Left renal cortex interstitium (tissue), 4 donors: ENCODE measurements at places on chromosomes 12 and 14.

GRCh38 chr14:73771848-73772638, 57.9 kb upstream of the PNMA1 start:
- DNase-seq = no peak

DNA sequence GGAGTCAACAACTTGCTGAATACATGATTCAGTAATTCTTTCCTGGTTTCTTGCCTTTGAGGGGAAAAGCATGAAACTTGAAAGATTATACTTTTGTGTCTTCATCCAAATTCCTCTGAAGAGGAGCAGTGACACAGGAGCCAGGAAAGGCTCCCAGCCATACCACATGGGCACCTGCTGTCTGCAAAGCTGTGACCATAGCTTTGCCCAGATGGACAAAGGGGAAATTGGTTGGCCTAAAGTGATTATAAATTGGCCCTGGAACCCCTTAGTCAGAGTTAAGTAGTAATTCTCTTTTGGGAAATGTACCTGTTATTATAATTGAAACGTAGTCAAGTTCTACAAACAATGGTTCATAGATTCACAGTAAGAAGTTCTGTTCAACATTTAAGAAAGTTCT, 44.3 kb upstream of the DCN start:
- DNase-seq = no peak

- DNase-seq = no peak
Measured at GRCh38 chr12:132404951-132405741, 75.8 kb upstream of the GALNT9 start.

GRCh38 chr12:127293507-127294310, 973.3 kb upstream of the TMEM132C start:
- no peak for DNase-seq

- no peak for DNase-seq
Measured at GRCh38 chr12:96112733-96113132, 77.3 kb upstream of the LTA4H start.

DNA sequence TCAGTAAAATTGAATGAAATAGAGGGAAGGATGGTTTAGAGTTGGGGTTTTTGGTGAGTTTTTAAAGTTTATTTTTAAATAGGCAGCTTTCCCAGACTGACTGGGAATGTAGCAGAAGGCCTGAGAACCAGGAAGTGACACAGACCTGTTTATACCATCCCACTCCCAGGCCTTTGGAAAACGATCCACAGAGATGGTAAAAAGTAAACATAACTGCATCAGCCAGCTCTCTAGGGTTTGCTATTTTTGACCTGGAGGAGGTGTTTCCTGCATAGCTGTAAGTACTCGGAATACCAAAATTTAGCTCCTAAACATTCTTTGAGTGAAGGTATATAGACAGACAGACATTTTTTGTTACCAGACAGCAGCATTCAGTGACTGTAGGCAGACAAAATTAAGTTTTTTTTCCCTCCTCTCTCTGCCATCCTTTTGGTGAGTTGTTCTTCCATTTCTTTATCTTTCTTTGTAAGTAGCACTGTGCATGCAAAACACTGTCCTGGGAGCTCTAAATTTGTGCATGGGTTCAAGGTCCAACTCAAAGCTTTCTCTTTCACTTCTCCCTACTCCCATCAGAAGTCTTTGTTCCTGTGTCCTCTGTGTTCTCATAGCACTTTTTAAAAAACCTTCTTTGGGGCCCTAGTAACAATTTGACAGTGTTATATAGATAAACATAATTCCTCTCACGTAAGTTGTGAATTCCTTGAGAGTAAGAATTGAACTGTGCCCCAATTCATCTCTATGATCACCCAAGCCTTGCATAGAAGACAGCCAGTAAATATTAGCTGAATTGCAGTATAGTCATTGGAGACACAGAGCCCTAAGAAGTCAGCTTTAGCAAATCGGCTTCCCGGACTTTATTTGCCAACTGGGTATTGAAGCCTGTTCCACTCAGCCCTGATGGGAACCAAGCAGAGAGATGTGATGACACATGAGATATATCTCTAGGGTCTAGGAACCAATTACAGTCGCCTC, 37.4 kb downstream of the SUSD6 start:
- DNase-seq = no peak

DNA sequence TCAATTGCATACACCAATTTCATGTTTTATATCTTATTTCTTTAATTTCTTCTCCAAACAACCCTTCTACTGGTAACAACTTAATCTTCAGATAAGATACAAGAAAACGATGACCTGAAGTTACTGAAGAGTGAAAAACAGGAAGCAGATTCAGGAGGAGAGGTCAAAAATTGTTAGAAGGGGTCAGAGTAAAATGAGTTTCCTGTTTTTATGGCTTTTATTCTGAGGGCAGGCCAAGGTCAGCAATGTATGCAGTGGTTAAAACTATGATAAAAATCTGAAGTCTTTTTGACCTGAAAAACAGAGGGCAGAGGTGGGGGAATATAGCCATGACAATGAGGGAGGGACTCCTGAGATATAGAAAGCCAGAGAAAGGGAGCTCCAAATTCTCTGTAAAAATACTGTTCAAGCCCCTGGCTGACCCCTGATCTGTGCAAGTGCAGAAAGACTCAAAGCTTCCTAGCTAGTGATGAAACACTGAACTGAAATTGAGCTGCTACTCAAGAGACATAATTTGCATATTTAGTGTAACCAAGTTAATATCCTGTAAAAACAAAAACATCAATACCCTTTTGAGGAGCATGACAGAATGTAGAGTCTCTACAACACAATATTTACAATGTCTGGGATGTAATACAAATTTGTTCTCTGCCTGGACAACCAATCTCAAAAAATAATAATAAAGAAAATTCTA, 514.3 kb upstream of the SEL1L start:
- DNase-seq = no peak

- DNase-seq = no peak
Measured at GRCh38 chr12:64194333-64195149, 27.6 kb downstream of the KICS2 start.

DNA sequence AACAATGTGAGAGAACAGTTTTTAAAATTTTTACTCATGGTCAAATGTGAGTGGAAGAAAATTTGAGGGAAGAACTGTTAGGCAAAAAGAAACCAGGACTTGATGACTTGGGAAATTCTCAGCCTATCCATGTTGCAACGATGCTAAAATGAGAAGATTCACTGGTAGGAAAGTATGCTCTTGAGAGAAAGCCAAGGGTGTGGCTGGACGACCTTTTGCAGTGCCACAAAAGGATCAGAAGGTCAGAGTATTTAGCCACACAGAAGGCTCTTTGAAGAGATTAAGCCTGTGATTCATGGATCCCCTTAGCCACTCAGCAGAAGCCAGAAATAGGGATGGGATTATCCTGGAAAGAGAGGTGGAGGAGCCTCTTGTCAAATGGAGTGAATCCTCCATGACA, 336.8 kb downstream of the LRIG3 start:
- DNase-seq = no peak

GRCh38 chr12:107912421-107913004, 138.0 kb downstream of the ASCL4 start:
- DNase-seq = no peak

DNA sequence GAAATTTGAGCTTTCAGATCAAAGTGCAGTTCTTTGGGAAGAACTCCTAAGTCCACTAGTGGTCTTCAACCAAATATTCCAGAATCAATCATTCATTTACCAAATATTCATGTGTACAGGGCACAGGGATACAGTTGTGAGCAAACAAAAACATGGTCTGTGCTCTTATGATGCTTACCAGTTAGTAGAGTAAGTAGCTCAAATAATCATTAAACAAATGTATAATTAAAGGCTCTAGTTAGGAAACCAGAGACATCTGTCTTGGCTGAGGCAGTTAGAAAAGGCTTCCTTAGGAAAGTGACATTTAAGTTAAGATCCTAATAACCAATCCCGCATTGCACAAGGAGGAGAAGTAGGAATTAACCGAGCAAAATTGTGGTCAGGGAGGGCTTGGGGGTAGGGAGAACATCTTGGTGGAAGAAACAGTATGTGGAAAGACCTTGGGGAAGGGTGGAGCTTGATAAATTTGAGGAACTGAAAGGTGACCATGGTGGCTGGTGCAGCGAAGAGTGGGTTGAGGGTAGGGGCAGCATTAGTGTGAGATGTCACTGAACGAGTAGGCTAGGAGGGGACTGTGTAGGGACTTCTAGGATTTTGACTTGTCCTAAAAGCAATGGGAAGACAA, 40.0 kb downstream of the PEBP1 start:
- no peak for DNase-seq

- no peak for DNase-seq
Measured at GRCh38 chr12:131380965-131381705, 329.8 kb upstream of the SFSWAP start.

DNA sequence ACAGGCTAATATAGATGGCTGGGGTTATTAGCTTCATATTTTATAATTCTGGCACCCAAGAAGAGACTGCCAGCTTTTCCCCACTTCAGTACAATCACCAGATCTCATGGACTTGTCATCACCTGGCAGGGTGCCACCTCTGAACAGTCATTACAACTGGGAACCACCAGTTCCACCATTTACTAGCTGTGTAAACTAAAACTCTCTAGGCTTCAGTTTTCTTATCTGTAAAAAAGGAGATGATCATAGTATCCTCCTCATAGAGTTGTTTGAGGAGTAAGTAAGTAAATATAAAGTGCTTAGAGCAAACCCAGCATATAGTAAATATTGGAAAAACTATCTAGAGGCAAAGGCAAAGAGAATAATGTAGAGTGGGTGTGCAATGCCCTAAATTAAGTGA, 19.3 kb downstream of the CPNE8 start:
- no peak for DNase-seq

DNA sequence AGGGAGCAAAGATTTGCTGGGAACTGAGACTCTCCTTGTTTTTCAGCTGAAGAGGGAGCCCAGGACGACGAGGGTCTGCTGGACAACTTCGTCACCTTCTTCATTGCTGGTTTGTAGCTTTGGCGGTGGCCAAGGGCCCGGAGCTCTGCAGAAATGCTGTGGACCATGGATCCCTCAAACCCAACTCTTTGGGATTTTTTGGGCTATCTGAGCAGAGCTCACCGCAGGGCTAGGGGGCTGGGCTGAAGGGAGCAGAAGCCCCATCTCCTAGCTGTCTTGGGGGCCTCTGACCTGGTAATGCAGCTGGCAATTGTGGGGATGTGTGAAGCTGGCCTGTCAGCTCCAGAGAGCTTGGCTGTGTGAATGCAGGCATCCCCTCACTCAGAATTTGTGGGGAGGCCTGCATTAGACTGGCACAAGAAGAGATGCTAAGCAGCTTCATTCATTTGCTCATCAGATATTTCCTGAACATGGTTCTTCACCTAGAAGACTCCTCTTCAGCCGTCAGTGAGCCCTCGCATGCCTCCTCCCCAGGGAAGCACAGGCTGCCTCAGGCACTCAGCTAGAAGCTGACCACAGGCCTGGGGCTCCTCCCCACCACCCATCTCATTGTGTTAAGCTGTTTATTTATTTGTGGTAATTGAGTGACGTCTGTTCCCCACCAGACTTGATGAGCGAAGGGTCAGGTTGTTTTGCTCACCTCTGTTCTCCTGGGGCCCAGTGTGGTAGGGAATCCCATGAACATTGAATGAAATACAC, 32.2 kb downstream of the CYP46A1 start:
- no peak for DNase-seq

DNA sequence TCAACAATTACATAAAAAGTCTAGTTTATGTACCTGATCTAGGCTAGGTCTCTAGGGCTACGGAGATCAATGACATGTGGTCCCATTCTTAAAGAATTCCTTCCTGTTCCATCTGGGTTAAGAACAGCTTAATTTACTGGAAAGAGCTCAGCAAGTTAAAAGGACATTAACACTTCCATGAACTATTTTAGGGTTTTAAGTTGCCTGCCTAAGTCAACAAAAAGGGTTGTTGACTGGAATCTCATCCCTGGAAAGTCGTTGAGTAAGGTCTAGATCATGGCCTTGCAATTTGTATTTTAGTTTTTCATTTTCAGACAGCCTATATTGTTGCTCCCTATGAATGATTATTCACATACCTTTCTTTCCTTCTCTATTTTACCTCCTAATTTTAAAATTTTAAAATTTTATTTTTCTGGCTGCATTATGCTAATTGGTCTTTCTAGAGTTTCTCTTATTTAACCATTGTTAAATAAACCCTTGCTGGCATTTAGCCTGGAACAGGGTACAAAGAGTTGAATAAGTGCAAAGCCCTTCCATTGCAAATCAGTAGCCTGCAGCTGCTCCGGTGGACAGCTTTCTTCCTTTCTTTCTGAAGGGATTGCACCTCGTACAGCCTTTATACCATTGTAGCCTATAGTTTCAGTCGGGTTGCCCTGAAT, 66.3 kb downstream of the VRK1 start:
- DNase-seq = no peak

DNA sequence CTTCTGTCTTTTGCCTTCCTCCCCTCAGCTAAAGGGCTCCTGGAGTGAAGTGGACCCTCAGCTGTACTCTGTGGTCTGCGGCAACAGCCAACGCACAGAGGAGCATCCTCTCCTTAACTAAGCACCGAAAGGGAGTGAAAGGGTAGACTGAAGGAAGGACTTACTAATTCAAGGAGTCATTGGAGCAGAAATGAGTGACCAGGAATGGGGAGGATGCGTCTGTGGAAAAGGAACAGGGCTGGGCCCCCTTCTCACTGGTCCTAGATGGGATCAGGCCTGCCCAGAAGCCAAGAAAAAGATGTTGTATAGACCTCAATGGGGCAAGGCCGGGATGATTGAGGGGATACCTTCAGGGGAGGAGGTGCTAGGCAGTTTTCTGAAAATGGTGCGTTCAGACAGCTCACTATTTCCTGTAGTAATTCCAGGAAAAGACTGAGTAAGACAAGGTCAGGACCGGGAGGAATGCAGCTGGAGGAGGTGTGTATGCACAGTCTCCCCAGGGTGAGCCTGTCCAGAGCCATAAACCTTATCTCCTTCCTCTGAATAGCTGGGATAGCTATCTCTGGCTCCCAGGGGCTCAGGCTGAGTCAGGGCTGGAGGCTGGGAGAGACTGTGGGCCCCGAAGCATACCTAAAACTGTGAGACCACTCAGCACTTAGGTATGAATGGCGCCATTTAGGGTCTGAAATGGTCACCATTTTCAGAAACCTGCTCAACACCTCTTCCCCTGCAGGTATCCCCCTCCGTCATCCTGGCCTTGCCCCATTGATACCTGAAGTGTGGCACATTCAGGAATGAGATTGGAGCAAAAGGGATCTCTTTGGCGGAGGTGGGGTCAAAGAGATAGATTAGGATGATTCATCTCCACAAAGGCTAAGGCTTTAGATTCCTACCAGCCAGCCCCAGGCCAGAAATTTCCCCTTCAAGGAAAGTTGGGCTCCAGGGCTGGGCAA, 20.2 kb upstream of the KRT8 start:
- no peak for DNase-seq

DNA sequence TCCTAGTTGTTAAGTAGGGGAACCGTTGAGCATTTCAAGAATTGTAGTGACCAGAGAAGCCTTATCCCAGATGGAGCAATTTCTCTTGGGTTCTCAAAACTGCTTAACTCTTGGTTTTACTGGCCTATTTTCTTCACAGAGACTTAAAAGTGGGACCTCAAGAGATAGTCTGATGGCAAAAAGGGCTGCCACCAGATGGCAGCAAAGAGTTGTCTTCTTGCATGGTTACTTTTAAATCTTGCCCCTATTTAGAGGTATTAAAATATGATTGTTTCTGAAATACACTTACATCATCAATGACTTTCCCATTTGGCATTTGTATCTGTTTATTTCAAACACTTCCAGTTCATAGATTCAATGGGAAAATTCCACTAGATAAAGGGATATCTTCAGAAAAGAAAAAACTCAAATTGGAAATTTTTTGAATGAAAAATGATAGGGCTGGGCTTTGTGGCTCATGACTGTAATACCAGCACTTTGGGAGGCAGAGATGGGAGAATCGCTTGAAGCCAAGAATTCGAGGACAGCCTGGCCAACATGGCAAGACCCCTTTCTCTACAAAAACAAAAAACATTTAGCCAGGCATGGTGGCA, 69.9 kb upstream of the CNTN1 start:
- no peak for DNase-seq
